ENCODE measurements at places on chromosomes 7 and 10.

DNA sequence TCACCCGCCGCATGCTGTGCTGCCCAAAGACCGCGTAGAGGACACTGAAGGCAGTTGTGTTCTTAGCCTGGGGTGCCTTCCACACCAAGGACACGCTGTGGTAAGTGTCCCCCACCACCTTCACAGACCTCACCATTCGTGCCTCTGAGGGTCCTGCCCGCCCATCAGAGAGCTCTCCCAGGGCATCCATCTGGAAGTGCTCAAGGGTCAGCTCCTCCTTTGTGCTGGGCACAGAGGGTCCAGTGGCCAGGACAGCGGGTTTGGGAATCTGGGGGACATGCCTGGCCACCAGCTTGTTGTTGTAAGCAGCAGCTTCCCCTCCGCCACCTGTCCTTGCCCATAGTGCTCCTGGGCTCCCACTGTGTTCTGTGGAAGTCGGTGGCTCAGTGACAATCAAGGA lies 7.0 kb upstream of the LRIT2 start:
- DNase-seq: no peak

- DNase-seq: no peak
These were observed 82.9 kb downstream of the DNAJC1 start for GRCh38 chr10:21920633-21921032.

- no peak for DNase-seq
These were observed 15.1 kb upstream of the SLC16A12 start for GRCh38 chr10:89550509-89550908.

DNA sequence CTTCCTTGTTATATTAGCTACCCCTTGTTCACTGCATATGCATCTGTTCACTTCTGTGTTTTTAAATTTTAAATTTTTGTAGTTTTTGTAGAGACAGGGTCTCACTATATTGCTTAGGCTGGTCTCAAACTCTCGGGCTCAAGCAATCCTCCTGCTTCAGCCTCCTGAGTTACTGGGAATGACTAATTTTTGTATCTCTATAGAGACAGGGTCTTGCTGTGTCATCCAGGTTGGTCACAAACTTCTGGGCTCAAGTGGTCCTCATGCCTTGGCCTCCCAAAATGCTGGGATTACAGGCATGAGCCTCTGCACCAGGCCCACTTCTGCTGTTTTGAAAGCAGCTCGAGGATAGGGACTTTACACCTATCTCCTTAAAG lies 64.6 kb downstream of the PRTFDC1 start:
- no peak for DNase-seq

- DNase-seq: no peak
These were observed 44.8 kb upstream of the ZNF479 start for GRCh38 chr7:57176928-57177635.

GRCh38 chr7:6228361-6229229 lies 43.8 kb downstream of the CYTH3 start:
- DNase-seq: no peak

DNA sequence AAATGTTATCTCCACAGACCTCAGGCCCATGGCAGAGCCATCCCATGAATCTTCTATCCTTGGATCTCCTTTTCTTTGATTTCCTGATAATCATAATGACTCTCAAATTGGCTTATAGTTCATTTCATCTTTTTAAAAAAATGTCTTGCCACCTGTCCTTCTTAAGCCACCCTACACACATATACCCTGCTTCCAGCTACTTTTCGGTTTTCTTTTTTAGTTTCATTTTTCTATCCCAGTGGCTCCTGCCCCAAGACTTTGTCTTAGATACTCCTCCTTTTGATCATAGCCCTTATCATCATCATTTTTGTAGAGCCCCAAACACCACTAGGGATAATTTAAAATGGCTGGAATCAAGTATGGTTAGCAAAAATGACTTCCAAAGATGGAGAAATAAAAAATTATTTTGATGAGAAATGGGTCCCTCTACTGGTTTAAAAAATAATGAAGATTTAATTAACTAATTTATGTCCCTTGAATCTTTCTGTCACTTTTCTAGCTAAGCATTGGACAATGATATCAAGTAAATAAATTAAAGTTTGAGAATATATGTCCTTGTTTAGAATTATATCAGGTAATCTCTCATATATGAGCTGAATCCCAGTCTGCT lies 277.3 kb upstream of the SEMA3D start:
- DNase-seq: no peak

DNA sequence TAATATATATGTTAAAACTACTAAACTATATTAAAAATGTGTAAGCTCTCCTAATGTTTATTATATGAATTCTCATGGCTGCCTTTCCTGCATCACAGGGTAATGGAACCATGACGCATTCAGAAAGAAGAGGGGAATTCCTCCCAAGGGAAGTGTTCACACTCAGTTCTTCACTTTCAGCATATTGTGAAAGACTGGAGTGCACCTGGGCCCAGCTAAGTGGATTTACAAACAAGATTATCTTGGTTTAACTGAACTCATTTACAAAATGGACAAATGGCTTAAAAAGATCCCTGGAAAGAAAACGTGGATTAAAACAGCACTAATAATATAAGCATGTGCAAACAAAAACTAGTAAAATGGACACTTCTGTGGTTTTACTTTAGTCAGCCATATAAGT lies 149.8 kb downstream of the DOCK4 start:
- no peak for DNase-seq

- no peak for DNase-seq
These were observed 973.0 kb upstream of the GHITM start for GRCh38 chr10:83166344-83166743.

DNA sequence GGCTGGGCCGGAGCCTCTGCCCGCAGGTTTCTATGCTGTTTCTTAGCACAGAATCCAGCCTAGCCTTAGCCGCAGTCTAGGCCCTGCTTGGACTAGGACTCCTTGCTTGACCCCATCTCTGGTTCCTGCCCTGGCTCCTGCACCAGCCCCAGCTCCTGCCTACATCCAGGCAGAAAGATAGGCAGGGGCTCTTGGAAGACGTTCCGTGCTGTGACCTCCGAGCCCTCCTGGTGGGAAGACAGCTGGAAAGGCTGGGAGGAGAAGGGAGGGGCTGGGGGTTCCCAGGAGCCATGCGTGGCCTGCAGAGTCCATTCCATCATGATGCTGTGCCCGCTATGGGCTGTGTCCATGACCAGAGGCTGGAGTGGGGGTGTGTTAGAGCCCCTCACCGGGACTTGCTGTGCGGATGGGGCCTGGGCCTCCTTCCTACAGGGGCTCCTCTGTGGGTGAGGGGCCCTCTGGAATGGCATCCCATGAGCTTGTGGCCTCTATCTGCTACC lies 26.2 kb downstream of the RAMP3 start:
- no peak for DNase-seq
